Effector memory CD4-positive, alpha-beta T cell (primary cell): ENCODE measurements at places on chromosomes 6 and 20.

DNA sequence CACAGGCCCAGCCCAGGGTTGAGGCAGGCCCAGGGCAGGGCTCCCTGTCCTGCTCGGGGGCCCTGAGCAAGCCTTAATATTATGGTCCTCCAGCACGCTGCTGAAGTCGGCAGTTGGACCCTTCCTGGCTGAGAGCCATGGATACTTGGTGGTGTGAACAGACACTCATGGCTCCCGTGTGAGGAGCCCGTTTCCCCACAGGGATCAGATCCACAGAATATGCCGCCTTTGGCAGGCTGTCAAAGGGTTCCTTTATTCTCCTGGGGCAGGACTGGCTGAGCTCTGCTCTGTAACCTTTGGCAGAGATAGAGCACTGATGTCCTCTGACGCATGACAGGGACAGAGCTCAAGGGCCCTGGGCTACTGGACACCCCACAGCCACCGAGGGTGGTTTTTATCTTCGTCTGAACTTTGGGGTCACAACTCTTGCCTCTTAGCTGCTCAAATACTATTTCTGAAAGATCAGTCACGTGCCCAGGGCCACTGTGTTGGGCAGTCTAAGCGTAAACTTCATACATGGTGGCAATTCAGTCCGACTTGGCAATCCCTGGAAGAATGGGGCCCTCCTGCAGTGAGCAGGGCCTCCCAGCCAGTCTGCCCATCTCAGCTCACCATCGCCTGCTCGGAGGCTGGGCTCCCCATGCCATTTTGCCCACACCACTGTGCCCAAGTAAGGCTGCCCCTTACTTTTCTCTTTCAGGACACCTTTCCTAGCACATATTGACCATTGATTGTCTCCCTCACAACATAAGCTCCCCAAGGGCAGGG lies 49.1 kb downstream of the TTI1 start:
- DNase-seq, result no peak

GRCh38 chr6:101830501-101831031 lies 437.1 kb downstream of the GRIK2 start:
- DNase-seq, result no peak

- DNase-seq, result no peak
Observed at GRCh38 chr6:157169226-157169625, 154.1 kb downstream of the TMEM242 start.

DNA sequence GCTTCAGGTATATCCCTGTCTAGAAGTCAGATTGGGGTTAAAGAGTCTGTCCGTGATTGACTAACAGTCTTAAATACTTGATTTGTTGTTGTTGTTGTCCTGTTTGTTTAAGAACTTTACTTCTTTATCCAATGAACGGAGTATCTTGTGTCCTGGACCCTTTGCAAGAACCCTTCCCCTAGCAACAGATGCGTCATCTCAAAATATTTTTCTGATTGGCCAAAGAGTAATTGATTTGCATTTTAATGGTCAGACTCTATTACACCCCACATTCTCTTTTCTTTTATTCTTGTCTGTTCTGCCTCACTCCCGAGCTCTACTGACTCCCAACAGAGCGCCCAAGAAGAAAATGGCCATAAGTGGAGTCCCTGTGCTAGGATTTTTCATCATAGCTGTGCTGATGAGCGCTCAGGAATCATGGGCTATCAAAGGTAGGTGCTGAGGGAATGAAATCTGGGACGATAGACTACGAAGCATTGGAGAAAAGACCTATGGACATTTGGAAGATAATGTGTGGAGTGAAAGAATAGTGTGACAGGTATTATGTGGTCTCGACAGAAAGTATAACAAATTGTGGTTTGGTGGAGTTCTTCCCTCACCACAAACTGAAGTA lies at the start of gene HLA-DRA:
Gene HLA-DRA (plus strand): TSS at position 286 of the 613 bp plus-strand sequence. CDS start 64 bp downstream, at position 350.
- DNase-seq, result peak; percentile 30

- no peak for DNase-seq
Observed at GRCh38 chr20:20520776-20521175, 152.9 kb downstream of the INSM1 start.

- DNase-seq, result no peak
Observed at GRCh38 chr20:62872184-62872847, 10.7 kb upstream of the TCFL5 start.

GRCh38 chr20:18747090-18747489 lies 66.5 kb upstream of the SCP2D1 start:
- DNase-seq, result no peak

- DNase-seq, result no peak
Observed at GRCh38 chr6:61977947-61978346, 308.1 kb downstream of the KHDRBS2 start.

DNA sequence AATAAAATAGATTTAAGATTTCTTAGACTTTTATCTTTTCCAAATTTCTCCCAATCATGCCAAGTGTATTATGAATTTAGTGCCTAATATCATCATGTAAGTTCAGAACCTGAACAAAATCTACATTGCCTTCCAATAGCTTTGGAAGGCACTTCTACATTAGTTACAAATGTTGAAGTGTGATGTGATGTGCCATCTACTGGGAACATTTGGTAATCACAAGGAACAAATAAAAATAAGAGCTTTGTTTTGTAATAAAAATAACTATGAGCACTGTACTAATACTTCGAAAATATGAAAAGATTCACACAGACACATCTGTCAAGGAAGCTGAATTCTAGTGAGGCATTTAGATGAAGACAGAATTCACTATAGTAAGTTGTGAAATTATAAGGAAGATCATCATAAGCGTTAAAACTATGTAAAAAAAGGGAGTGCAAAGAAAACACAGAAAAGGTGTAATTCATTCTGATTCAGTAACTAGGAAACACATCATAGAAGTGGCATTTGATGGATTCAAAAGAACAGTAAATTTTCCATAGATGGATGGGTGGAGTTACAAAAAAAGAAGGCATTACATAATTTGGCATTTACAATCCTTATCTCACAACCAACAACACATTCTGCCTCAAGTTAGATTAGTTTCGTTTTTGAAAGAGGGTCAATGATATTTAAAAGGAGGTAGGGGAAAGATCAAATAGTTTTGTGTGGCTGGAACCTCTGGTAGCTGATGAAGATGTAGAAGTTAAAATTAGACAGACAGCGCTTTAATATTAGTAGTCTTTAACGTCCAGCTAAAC lies 161.0 kb downstream of the ASCC3 start:
- DNase-seq, result no peak

DNA sequence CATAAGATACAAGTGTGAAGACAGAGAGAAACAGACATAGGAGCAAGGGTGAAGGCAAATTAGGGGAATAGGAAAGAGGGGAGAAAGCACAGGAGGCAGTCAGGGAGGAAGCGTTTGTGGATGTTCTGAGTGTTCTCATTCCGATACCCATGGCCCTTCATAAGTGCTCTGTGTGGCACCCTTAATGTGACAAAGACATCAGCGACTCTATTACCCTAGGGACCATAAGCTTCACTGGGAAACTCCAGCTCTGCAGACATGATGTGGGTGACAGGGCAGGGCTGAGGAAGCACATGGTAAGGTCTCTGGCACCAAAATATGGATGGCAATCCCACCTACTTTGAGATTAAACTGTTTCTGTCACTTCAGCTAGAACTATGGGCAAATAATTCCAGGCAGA lies 33.0 kb downstream of the F13A1 start:
- no peak for DNase-seq

- DNase-seq, result no peak
Observed at GRCh38 chr6:37966801-37967200, 147.3 kb downstream of the ZFAND3 start.

DNA sequence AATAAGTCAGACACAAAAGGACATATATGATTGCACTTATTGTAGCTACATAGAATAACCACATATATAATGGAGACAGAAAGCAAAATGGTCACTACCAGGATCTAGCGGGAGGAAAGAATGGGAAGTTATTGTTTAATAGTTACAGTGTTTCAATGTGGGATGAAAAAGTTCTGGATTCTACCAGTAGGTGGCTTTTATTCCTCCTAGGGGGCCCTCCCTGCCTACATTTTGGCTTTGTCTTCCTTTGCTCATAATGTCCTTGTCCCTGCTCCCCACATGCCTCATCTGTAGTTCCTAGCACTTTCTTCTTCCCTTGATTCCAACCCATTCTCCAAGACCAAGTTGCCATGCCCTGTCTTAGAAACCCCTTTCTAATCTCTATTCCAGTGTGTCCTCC lies 16.3 kb downstream of the ZNF133 start:
- no peak for DNase-seq

GRCh38 chr20:23002276-23002675 lies 32.8 kb upstream of the SSTR4 start:
- no peak for DNase-seq

DNA sequence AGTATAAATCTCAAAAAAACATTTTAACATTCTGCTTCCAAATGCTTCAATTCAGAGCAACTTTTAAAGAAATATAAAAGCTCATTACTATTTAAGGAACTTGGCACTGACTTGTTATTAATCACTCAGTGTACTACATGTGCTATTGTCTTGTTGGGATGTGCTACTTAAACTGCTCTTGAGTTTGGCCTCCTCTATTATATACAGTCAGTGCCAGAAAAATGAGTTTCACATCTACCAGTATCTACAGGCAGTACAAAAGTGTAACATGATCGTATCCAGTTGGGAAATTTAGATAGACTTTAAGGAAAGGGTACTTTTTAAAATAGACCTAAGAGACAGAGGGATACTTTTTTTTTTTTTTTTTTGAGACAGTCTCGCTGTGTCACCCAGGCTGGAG lies 627.3 kb upstream of the SLC35B3 start:
- no peak for DNase-seq

DNA sequence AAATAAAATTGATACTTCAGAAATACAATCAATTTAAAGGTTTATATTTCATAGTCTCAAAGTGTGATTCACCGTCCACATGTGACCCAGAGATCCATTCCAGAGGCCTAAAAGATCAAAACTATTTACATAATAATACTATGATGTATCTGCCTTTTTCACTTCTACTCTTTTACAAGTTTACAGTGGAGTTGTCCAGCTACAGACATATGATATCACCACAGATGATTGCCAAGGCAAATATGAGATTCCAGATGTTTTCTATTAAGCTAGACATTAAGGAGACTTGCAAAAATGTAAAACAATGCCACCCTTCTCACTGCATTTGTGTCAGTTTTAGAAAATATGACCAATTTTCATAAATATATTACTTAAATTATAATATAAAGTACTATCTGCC lies 443.7 kb downstream of the GJA1 start:
- DNase-seq, result no peak

DNA sequence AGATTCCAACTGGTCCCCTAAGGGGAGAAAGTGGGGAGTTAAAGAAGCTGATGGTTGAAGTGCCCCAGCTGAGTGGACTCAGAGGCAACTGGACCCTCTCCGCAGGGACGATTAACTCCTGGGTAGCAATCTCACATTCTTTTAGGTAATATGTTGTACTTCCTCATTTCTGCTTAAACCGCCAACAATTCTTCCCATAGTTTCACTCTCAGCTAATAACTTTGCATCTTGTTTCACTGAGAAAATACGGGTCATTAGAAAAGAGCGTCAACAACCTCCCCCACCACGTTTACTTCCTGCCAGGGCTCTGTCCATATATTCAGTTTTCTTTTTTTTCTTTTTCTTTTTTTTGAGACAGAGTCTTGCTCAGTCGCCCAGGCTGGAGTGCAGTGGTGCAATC lies 39.5 kb upstream of the CHD6 start:
- no peak for DNase-seq

- no peak for DNase-seq
Observed at GRCh38 chr6:125769147-125769783, 19.8 kb downstream of the HEY2 start.

DNA sequence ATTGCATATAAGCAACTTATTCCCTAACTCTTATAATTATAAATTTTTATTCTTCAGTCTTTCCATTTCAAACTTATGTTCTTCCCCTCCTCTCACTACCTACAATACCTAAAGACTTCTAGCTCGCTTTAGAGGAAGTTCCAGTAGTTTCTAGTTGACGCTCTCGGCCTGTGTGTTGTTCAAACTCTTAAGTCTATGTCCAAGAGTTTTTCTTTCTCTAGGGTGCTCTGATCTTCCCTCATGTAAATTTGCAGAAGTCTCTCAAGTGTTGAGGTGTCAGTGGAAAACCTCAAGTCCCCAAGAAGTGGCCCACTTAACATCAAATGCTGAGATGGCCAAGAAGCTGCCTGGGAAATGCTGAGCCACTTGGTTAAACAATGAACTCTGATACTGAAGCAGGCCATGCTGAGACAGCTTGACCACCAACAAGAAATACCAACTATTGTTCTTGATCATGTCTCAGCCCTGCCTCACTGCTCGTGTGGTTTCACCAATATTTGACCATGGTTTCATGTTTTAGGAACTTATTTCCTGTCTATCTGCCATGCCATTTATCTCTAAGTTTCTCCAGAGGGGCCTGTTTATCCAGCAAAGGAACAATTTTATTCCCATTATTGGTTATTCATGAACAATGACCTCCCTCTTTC lies 100.9 kb upstream of the TCF21 start:
- no peak for DNase-seq

- DNase-seq, result no peak
Observed at GRCh38 chr6:82573254-82573972, 209.8 kb downstream of the TPBG start.

DNA sequence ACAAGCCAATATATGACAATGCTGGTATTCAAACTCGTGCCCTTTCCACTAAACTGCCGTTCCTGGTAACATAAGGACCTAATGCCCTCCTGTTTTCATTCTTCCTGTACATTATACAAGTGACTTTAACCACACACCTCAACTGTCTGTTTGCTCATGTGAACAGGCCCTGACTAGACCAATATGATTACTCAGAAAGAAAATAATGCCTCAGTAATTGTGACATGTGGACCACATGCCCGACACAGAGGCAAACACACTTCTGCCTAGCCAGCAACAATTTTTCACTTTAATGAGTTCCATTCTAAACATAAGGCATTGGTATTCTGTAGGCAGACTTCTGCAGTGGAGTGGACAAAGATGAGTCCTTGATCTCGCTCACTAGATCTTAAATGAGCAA lies 30.0 kb downstream of the SLC22A16 start:
- DNase-seq, result no peak

- DNase-seq, result no peak
Observed at GRCh38 chr6:13372076-13372475, 43.7 kb upstream of the TBC1D7 start.

DNA sequence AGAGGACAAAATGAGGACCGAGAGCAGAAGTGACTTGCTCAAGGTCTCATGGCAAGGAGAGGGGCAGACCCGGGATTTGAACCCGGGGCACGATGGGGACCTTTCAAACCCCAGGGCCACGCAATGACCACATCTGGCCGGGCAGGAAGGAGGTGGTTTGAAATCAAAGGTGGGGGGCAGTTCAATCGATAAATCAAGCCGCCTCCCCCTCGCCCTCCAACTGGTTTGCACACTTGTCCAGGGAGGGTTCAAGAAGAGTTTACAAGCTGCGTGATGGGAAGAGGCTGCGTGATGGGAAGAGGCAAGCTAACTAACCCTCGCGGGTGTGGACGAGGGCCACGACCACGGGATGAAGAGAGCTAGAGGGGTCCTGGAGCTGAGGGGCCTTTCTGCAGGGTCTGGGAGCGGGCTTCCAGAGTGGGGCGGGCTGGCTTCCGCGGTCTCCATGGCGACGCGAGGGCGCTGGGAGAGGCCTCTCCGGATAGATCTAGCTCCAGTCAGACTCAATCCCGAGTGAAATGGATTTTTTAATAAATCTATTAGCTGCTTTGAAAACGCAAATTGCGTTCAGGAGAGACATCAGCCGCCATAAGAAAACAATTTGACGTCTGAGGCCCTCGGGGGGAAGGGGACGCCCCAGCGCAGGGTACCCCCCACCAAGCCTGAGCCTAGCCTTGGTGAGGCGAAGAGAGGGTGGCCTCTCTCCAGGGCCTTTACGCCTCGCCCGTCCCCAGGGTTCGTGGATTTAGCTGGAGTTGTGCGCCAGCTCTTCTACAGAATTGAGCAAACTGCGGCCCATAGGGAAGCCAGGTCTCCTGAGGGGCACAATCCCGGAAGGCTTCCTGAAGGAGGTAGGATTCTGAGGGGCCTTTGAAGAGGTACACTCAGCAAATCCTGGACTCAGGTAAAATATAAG lies 143.9 kb downstream of the GRM4 start:
- DNase-seq, result no peak
